Activated CD8-positive, alpha-beta memory T cell treated with anti-CD3 and anti-CD28 coated beads for 1 hour (primary cell): ENCODE measurements at places on chromosomes 6 and 20.

GRCh38 chr20:51473771-51474170, 68.7 kb downstream of the NFATC2 start:
- DNase-seq, result no peak

DNA sequence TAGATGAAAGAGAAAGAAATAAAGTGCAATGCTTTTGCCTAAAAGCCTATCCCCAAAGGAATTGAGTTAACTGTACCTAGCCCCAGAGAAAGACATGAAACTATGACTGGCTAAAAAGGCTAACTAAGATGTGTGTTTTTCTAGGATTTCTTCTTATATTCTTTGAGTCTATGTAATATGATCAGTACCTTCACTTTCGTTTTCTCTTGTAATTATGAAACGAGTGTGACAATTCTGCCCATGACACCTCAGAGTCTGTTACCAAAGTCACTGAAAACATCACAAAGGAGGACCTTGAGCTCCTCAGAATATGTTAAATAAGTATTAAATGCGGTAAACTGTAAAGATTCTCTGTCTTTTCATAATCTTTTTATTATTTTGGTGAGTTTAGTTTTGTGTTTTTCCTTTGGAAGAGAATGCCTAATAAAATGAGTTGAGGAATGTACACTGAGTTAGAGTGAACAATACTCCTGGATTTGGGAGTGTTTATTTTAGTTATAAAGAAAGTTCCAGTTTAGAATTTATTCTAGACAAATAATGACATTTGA, 141.3 kb downstream of the FUT9 start:
- no peak for DNase-seq

DNA sequence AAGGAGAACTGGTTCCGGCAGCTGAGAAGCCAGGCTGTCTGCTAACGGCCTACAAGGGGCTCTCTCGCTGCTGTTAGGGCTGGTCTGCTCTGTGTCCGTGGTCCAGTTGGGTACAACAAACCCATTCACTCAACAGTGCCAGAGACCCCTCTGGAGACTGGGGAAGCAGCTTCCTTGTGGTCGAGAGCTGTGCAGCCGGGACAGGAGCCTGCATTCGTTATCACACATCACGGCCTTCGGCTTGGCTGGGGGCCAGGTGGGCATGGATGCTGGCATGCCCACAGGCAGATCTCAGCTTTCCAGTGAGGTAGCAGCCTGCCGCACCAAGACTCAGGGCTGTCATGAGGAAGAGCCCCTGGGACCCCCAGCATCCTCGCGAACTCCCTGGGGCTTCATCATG, 124.7 kb downstream of the PREX1 start:
- no peak for DNase-seq

- no peak for DNase-seq
Measured at GRCh38 chr6:10350720-10351119, 64.2 kb downstream of the TFAP2A start.

- no peak for DNase-seq
Measured at GRCh38 chr6:7135755-7136154, 28.0 kb downstream of the RREB1 start.

GRCh38 chr6:166389119-166389518, 6.4 kb upstream of the MPC1 start:
- DNase-seq, result no peak

- no peak for DNase-seq
Measured at GRCh38 chr20:37954626-37955025, 51.7 kb downstream of the VSTM2L start.

DNA sequence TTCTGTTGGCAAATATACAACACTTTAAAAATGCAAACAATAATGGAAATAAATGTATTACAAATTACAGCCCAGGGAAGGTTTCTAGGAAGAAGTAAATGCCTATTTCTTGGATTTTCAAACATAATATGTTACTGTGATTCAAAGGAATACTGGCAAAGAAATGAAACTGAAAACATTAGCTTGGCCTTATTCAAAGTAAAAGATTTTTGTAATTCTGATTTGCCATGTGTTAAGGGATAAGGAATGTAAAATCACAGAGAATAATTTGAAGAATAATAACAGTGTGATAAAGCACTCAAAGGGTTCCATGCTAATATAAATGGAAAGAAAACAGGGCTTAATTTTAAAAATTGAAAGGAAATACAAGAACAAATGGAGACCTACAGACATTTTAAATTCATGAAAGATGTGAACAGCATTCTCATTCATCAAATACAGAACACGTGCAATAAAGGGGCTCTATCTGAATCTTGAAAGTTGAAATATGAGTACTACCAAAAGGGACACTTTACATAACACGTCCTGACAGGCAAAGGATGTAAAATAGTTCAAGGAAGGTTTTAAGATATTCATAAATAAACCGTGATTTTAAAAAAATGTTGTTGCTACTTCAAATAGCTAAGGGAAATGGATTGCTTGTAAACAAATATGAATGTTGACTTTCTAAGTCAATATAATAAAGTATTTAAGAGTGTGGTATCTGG, 138.1 kb downstream of the RFPL4B start:
- no peak for DNase-seq
